Aortic smooth muscle cell (primary cell): ENCODE measurements at places on chromosomes 16 and 17. TPM values are rescaled to one million over a fixed set of nuclear protein-coding genes. Genes with fewer than 3 reads are reported as not detected.

The SSTR5 gene
- total RNA-seq: 0.12 TPM in 1 of 2 replicates, not detected in the other

The NME2 gene
- total RNA-seq: 710 and 713 TPM in 2 replicates

The WIPI1 gene
- 165 and 192 TPM in 2 replicates for total RNA-seq

The NETO2 gene
- 1.4 and 2.5 TPM in 2 replicates for total RNA-seq

The MYH2 gene
- total RNA-seq: not detected in 2 replicates

The OTOP2 gene
- not detected in 2 replicates for total RNA-seq

The PCTP gene
- total RNA-seq: 11.8 and 12.4 TPM in 2 replicates

The MT4 gene
- total RNA-seq: not detected in 2 replicates

The CD300A gene
- total RNA-seq: not detected in 2 replicates

The TNFRSF17 gene
- not detected in 2 replicates for total RNA-seq

The CCDC78 gene
- 0.79 and 1.1 TPM in 2 replicates for total RNA-seq

The NPTX1 gene
- 95.9 and 163 TPM in 2 replicates for total RNA-seq

The UTS2R gene
- total RNA-seq: not detected in 2 replicates

The C17orf113 gene
- total RNA-seq: 0.19 and 0.26 TPM in 2 replicates

The PPL gene
- total RNA-seq: 12.2 and 15.2 TPM in 2 replicates

The IKZF3 gene
- not detected in 2 replicates for total RNA-seq

The SKAP1 gene
- 0.13 TPM in 1 of 2 replicates, not detected in the other for total RNA-seq

The KRT31 gene
- total RNA-seq: not detected in 2 replicates

The CLDN7 gene
- 3.5 and 8.2 TPM in 2 replicates for total RNA-seq
